GF-D8 (cell line): ENCODE measurements at places on chromosomes 11 and 22.

DNA sequence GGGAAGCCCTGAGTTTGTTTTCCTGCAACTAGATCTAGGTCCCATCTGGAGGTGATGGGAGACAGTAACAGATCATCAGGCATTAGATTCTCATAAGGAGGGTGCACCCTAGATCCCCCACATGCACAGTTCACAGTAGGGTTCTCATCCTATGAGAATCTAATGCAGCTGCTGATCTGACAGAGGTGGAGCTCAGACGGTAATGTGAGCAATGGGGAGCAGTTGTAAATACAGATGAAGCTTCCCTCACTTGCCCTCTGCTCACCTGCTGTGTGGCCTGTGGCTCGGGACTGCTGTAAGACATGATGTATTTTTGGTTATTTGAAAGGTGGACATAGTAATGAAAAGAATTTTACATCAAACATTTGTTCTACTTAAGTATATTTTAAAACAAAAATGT lies 20.5 kb downstream of the FDX1 start:
- no peak for DNase-seq

DNA sequence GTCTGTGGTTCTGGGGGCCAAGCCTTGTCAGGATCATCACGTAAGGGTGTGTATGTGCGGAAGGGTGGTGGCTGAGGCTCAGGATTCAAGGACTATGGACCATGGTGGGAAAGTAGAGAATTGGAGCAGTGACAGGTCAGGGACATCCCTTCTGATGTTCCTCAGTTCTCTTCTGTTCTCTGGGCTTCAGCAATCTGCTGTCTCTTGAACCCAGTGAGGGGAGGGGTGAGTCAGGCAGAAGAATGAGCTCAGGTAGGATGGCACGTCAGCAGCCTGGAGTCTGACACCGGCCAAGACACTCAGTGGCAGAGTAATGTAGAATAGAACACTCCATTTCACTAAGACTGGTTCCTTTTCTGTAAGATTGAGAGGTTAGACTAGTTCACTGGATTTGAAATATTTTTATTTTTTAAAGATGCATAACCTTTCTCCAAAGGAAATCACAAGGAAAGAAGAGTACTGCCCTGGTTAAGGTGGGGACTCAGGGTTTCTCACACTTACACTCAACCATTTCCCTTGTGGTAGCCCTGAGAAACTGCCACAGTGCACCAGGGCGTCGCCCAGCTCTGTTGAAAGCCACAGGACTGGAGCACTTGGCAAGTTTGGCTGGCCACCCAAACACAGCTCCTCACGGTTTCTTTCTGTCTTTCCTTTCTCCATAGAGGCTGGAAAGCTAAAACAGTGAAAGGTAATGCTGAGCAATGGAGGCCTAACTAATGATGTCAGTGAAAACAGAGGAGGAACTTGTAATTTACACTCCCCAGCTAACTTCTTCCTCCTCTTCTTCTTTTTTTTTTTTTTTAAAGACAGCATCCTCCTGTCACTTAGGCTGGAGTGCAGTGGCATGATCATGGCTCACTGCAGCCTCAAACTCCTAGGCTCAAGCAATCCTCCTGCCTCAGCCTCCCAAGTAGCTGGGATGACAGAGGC lies 23.1 kb upstream of the MICAL2 start:
- DNase-seq = no peak

DNA sequence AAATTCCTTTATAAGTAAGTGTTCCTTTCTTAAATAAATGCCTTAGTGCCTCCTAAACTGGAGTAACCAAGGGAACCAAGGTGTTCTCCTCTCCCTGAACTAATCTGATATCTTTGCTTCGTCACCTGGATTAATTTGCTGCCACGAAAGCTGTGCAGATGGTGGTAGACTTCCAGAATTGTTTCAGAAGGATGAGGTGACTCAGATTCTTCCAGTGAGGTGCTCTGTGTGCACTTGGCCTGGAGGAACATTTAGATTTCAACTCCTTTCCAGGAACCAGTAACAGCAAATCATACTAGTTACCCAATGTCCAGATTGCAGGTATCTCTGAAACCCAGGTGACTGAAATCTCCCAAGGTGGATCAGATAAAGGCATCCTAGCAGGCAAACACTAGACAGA lies 181.9 kb downstream of the FAT3 start:
- no peak for DNase-seq

- DNase-seq = no peak
Observed at GRCh38 chr11:68992743-68993255, 12.0 kb upstream of the MRGPRD start.

DNA sequence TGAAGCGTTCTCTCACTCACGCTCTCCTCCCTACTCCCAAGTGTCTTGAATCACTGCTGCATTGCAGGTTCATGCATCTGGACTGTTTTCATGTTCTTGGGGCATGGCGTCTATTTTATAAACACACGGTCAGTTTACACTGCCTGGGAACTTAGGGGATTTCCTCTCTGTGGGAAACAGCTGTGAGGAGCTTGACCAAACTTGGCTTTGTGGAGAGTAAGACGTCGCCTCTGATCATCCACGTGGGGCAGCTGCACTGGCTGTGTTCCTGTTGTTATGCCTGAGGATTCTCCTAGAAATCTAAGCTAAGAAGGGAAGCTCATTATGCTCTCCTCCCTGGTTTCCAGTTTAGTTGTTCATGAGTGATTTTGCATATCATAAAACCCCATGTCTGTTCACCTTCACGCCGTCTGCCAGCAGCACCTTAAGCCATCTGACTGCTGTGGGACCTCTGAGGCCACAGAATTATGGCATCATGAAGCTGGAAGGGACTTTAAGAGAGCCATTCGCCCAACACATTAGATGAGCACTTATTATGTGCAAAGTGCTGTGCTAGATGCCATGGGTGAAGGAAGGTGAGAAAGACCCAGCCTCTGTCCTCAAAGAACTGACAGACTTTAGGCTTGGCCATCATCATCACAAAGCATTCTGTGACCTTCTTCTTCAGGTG lies 38.8 kb upstream of the POU2AF1 start:
- DNase-seq = no peak

- DNase-seq = no peak
Observed at GRCh38 chr11:22742157-22742613, 75.8 kb downstream of the GAS2 start.

GRCh38 chr11:44624761-44625221 lies 59.3 kb downstream of the CD82 start:
- no peak for DNase-seq

DNA sequence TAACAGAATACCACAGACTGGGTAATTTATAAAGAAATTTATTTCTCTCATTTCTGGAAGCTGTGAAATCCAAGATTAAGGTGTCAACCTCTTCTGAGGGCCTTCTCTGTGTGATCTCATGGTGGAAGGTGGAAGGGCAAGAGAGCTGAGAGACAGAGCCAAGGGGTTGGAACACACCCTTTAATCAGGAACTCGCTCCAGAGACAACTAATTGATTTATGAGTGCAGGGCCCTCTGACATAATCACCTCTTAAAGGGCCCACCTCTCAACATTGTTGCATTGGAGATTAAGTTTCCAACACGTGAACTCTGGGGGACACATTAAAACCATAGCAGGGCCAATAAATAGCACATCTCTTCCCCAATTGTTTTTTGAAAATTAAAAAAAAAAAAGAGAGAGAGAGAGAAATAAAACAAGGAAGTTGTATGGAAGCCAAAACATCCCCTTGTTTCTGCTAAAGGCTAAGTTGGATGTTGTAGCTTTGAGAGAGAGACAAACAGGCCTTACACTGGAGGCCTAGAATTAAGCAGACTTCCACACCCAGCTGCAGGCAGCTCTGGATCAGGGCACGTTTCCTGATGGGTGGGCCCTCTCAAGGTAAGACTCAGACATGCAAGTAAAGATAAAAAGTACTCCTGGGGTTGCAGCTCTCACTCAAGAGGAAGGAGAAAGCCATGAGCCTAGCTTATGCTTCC lies 64.1 kb upstream of the BIRC3 start:
- DNase-seq = no peak

DNA sequence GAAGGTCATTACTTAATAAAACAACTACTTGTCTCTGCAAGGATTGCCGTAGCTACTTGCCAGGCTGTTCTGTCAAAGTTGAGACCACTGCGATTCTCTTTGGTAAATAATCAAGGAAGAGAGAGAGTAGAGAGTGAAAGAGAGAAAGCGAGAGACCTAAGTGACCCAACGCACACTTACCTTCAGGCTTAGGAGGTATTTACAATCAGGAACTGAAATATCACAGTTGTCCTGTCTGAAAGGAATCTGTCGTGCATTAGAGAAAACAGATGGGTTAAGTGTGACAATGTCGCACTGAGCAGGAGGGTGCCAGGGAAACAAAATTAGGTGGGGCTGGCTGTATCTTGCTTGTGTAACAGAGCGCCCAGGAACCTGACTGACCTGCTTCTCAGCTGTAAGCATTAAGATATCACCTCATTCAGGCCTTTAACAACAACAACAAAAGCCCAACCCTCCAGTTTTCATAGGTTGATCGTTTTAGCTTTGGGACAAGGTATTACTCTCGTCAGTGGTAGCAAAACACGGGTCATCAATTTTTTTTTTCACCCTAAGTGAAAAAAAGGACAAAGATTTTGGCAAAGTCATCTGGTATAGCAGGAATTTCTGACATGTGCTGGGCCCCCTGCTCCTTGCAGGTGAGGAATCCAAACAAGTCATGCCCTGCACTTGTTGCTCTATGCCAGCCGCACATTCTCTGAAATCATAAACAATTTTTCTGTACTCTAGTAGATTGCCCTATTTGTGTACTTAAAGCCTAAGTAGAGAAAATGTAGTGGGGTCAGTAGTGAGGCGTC lies at the start of gene MUC15:
Gene MUC15, minus strand, starts transcription at position 403 of the 794 bp plus-strand sequence. CDS start 5,169 bp downstream, outside the sequence.
- no peak for DNase-seq

DNA sequence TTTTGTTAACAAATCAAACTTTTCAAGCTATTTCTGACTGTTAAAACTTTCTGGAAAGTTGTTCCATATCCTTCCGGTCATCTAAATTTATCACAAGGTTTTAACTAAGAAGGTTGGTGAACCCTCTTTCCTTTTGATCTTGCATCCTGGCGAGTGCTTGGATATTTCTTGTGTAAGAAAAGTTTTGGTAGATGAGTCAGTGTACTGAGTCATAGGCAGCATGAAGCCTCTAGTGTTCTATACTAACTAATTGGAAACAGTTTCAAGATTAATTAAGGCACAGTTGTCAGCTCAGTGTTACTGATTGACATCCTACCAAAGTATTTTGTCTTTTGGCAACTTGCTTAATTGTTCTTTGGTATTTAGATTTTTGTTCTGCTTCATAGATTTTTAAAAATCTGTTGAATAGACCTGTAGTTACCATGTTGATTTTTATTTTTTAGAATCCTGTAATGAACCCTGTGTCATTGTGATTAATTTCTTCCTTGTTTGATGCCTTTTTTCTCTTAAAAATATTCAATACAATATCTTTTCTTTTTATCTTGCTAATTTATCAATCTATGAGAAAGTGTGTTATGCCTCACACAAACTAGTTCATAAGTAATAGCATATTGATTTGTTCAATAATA lies 38.0 kb downstream of the METTL15 start:
- no peak for DNase-seq

DNA sequence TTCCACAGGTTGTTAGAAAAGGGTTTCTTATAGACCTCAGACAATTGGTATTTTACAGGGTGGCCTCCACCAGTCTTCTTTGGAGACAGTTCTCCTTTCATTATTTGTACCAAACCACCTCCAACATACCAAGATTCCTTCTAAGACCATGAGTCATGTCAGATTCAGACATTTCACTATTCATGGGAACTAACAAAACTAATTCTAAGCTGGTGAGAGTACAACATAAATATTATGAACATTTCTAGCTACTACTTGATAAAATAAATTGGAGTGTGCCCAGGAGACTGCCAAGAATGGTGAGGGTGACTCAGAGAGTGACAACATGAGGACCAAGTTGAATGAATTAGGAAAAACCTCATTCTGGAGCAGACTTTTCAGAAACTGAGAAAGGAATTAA lies 494.6 kb upstream of the LRRC4C start:
- no peak for DNase-seq

DNA sequence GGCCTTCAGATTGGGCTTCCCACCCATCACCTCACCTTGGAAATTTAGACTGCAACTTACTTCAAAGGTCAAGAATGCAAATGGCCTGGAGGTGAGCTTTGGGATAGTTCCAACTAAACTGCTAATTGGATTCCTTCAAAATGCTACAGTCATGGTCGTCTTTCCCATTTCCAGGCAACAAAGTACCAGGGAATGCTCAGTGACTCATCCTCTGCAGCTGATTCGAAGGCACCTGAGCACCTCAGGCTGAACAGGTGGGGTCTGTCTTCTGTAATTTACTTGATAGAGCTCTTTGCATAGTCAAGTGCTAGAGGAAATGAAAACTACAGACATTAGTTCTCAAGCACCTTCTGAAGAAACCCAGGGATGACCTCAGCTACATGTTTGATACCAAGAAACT lies 20.5 kb upstream of the FSHB start:
- no peak for DNase-seq

GRCh38 chr22:46250035-46250782 lies at the start of gene CDPF1:
Gene CDPF1 (minus strand): TSS chr22:46250293. CDS start chr22:46248284, 2,009 bp downstream.
- DNase-seq = peak; percentile 81

DNA sequence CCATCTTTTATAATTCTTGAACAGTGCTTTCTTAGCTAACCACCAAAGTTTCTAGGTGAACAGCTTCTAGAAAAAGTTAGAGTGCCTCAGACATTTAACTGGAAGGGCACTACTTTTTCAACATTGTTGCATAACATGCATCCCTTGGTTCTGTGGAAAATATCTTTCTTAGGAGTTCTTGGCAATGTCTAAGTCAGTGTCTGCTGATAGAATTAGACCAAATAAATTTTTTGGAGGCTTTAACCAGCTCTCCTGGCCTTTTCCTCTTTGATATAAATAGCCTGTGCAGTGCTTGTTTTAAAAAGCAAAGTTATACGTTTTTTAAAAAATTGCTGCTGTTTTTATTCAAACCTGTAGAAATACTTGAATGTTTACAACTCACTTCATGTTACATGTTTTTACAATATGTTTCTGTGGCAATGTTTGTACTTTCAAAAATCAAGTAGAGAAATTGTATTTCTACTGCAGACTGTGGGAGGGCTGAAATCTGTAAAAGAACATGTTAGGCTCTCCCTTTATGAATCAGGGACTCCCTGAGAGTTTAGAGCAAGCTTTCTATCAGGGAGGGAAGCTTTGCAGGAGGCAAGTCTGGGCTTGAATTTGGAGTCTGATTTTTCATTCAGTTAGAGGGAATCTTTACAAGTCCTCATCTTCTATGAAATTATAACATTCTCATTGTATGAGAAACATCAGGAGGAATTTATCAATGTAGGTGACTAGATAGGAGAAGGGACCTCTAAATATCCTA lies 16.3 kb upstream of the PANX1 start:
- DNase-seq = no peak

GRCh38 chr11:64549969-64550368 lies 41.1 kb upstream of the SLC22A12 start:
- no peak for DNase-seq

DNA sequence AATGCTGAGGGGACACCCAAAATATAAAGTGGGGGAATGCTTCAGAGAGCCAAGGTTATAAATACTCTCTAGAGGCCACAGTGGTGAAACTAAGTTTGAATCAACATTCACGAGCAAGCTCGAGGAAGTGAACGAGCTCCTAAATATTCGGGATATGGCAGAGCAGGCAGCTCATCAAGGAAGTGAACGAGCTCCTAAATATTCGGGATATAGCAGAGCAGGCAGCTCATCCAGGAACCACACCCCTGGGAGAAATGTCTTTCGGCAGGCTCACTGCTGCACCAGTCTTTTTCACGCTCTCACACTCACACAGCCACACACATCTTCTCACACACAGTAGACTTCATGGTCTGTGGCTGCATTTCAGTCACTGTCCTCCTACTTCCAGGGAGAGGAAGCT lies 787.5 kb downstream of the OPCML start:
- no peak for DNase-seq
